ENCODE measurements at places on chromosomes 11 and 22. TPM values are rescaled to one million over a fixed set of nuclear protein-coding genes. Genes with fewer than 3 reads are reported as not detected.

DSCAML1 gene
- 0.29 TPM for total RNA-seq

IFITM10 gene
- total RNA-seq, result not detected

SLCO2B1 gene
- 20.9 TPM for total RNA-seq

APOL6 gene
- total RNA-seq, result 19.8 TPM

MS4A15 gene
- total RNA-seq, result not detected

GRCh38 chr11:18624161-18624560 lies 10.0 kb downstream of the SPTY2D1 start:
- H3K4me1 ChIP-seq, result no peaks in the 10 kb centered on the region
- no peaks in the 10 kb centered on the region for H3K27me3 ChIP-seq
- DNase-seq, result no peak

GRCh38 chr11:45477588-45477987 lies 187.8 kb downstream of the CHST1 start:
- H3K27ac ChIP-seq, result no peak overlapping the region
- H3K4me1 ChIP-seq, result no peaks in the 10 kb centered on the region
- H3K27me3 ChIP-seq, result no peaks in the 10 kb centered on the region
- no peaks in the 10 kb centered on the region for H3K36me3 ChIP-seq

DNA sequence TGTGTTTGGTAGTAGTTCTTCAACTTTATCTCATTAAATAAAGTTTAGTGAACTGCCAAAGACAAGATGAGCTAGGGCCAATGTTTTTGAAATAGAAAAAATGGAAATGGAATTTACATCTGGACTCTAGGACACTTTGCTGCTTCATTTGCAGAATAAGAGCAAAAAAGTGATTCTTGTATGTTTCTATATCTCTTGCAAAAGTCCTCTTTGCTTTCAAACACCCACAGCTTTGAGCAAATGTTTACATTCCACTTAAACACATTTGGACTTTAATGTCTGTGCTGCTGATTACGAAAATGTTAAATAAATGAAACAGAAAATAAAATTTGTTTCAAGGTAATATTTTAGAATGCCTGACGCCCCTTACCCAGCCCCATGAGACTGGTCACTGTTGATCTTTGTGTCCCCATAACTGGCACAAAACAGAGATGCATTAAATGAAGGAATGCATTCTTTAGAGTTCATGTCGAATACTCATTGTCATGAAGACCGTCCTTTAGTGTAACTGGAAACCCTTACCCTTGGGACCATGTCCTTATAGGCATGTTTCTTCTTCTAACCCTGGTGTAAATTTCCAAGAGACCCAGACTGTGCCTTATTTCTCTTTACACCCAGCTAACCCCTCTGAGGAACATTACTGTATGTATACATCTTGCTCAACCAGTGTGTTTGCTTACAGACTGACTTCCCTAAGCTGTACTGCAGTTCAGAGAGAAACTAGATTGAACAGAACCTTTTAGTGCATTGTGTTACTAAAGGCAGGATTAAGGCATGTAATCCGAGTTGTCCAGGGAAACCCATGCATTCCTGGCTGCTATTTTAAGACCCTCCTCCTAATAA lies 199.7 kb downstream of the NAV2 start:
- no peak for DNase-seq
- H3K27me3 ChIP-seq, result no peaks in the 10 kb centered on the region
- H3K4me1 ChIP-seq, result no peaks in the 10 kb centered on the region
- H3K4me3 ChIP-seq, result no peak overlapping the region

DNA sequence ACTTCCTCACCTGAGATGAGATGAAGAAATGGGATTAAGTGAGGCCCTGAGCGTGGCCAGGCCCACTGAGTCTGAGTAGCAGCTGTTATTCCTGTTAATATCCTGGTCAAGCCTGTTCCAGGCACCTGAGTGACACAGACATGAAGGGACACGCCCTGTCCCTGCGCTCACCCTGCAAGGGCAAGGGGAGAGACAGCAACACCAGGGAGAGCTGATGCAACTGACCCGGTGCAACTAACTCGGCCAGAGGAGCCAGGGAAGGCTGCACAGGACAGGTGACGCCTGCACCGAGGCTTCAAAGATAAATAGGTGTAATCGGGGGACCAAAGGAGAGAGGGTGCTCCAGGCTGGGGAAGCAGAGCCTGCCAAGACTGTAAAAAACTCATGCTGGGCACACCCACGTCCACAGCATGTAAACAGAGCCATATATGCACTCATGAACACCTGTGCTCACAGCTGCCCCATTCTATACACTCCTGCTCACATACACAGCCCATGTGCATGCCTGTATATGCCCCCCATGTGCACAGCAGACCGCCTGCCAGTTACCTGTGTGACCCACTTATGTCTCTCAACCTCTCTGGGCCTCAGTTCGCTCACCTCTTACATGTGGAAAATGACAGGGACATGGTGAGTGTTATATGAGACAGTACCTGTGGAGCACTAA lies 22.8 kb upstream of the GCAT start:
- no peak overlapping the region for H3K4me3 ChIP-seq
- no peaks in the 10 kb centered on the region for H3K4me1 ChIP-seq
- no peaks in the 10 kb centered on the region for H3K36me3 ChIP-seq
- H3K27me3 ChIP-seq, result no peaks in the 10 kb centered on the region
- DNase-seq, result no peak

GRCh38 chr11:74004759-74005615 lies 3.9 kb downstream of the UCP3 start:
- no peaks in the 10 kb centered on the region for H3K4me1 ChIP-seq
- H3K27ac ChIP-seq, result no peak overlapping the region
- H3K27me3 ChIP-seq, result no peaks in the 10 kb centered on the region
- no peak for DNase-seq
- no peaks in the 10 kb centered on the region for H3K36me3 ChIP-seq

DNA sequence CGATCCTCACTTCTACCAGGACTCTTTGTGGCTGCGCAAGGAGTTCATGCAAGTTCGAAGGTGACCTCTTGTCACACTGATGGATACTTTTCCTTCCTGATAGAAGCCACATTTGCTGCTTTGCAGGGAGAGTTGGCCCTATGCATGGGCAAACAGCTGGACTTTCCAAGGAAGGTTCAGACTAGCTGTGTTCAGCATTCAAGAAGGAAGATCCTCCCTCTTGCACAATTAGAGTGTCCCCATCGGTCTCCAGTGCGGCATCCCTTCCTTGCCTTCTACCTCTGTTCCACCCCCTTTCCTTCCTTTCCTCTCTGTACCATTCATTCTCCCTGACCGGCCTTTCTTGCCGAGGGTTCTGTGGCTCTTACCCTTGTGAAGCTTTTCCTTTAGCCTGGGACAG lies 6.5 kb downstream of the TMEM138 start:
- peak overlapping the region; percentile 60 for H3K27ac ChIP-seq
- H3K36me3 ChIP-seq, result no peaks in the 10 kb centered on the region
- no peak overlapping the region for H3K4me3 ChIP-seq
- no peak for DNase-seq

GRCh38 chr22:43587574-43587973 lies 175.8 kb downstream of the MPPED1 start:
- H3K27ac ChIP-seq, result no peak overlapping the region
- no peak for DNase-seq
- no peaks in the 10 kb centered on the region for H3K36me3 ChIP-seq
- no peak overlapping the region for H3K4me3 ChIP-seq

- DNase-seq, result no peak
- no peaks in the 10 kb centered on the region for H3K4me1 ChIP-seq
- no peaks in the 10 kb centered on the region for H3K27me3 ChIP-seq
- no peak overlapping the region for H3K4me3 ChIP-seq
Observed at GRCh38 chr11:91129596-91129995, 906.7 kb upstream of the CHORDC1 start.

GRCh38 chr11:48019217-48019584 lies 38.8 kb downstream of the PTPRJ start:
- H3K27me3 ChIP-seq, result no peaks in the 10 kb centered on the region
- H3K36me3 ChIP-seq, result no peaks in the 10 kb centered on the region
- no peak overlapping the region for H3K27ac ChIP-seq
- DNase-seq, result no peak
- H3K4me3 ChIP-seq, result no peak overlapping the region
- no peaks in the 10 kb centered on the region for H3K4me1 ChIP-seq

All from uterus (tissue), 4 donors.